ENCODE measurements at places on chromosomes 1 and 21. TPM values are rescaled to one million over a fixed set of nuclear protein-coding genes. Genes with fewer than 3 reads are reported as not detected.

Gene UBE2U
- not detected for total RNA-seq

Gene TNFSF4
- total RNA-seq = 1.4 TPM

DNA sequence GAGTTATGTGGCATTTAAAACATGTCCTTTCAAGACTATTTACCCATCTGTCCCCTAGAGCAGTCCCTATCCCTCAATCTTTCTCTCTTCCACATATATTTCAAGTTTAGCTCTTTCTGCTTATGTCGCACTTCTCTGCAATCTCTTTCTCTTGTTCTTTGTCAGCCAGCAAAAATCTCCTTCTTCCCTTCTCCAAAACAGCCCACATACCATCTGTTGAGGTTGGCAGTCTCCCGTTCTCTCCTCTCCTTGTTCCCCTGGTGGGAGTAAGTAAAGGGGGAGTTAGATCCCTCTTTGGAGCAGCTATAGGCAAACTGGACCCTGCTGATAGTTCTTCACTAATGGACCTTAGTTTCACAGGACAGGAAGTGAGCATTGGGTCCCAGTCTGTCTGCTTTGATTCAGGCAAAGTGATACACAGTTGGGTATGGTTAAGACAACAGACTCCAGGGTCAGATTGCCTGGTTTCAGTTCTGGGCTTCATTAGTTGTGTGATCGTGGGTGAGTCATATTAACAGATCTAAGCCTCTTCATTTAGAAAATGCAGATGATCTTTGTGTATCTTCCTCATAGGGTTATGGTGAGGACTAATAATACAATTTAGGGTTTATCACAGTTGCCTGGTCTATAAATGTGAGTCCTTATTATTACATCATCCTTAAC lies 19.7 kb downstream of the BRINP2 start:
- no peaks in the 10 kb centered on the region for H3K36me3 ChIP-seq
- no peak overlapping the region for H3K27ac ChIP-seq
- no peaks in the 10 kb centered on the region for H3K27me3 ChIP-seq
- no peak for DNase-seq
- no peaks in the 10 kb centered on the region for H3K4me1 ChIP-seq

Gene ACKR1
- 227 TPM for total RNA-seq

GRCh38 chr1:167694691-167695090 lies 27.1 kb upstream of the MPZL1 start:
- H3K27me3 ChIP-seq = no peaks in the 10 kb centered on the region
- H3K4me3 ChIP-seq = no peak overlapping the region
- no peak for DNase-seq
- no peak overlapping the region for H3K27ac ChIP-seq

- no peak for DNase-seq
- no peaks in the 10 kb centered on the region for H3K27me3 ChIP-seq
- no peak overlapping the region for H3K27ac ChIP-seq
- no peaks in the 10 kb centered on the region for H3K36me3 ChIP-seq
- H3K4me3 ChIP-seq = no peak overlapping the region
Observed at GRCh38 chr1:221174330-221174993, 295.2 kb downstream of the HLX start.

- H3K27ac ChIP-seq = no peak overlapping the region
- DNase-seq = no peak
- H3K36me3 ChIP-seq = no peaks in the 10 kb centered on the region
- no peaks in the 10 kb centered on the region for H3K27me3 ChIP-seq
- H3K4me3 ChIP-seq = no peak overlapping the region
Observed at GRCh38 chr1:54995835-54996234, 2.9 kb upstream of the BSND start.

- H3K36me3 ChIP-seq = peaks cover 94% of the 10 kb centered on the region
- no peaks in the 10 kb centered on the region for H3K4me1 ChIP-seq
- no peak overlapping the region for H3K4me3 ChIP-seq
- no peaks in the 10 kb centered on the region for H3K27me3 ChIP-seq
- no peak for DNase-seq
- H3K27ac ChIP-seq = no peak overlapping the region
Observed at GRCh38 chr1:45619149-45619921, 4.5 kb downstream of the CCDC17 start.

GRCh38 chr1:109615879-109616278 lies 3.5 kb downstream of the GNAT2 start:
- no peak overlapping the region for H3K4me3 ChIP-seq
- DNase-seq = no peak
- no peaks in the 10 kb centered on the region for H3K27me3 ChIP-seq
- peaks cover 31% of the 10 kb centered on the region for H3K4me1 ChIP-seq
- peak overlapping the region; percentile 68 for H3K27ac ChIP-seq
- no peaks in the 10 kb centered on the region for H3K36me3 ChIP-seq

DNA sequence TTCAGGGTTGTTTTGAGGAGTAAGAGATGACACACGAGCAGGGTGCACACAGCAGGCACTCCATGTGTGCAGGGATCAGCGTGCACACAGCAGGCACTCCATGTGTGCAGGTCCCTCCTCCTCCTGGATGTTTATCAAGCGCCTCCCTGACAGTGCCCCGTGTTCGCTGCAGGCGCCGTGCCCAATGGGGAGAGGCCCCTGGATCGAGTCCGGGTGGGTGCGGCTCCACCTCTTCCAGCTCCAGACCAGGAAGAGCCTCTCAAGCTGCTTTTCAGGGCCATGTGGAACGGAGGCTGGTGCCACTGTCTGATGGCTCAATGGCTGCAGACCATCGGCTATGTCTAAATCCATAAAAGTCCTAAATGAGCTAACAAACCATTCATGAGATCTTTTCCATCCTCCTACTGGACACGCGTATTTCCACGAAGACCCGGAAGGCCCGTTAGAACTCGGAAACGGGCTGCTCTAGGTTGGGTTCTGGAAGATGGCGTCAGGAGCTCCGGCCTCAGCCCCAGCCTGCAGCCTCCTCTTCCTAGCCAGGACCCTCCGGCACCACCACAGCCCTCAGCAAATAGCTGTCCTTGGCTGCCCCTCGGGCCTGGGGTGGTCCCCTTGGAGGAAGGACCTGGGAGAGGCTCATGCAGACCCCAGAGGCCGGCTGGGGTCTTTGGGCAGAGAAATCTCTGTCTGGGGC lies 36.0 kb downstream of the RRP1 start:
- H3K4me1 ChIP-seq = no peaks in the 10 kb centered on the region
- H3K27ac ChIP-seq = no peak overlapping the region
- no peak for DNase-seq

Gene IGSF5
- not detected for total RNA-seq

GRCh38 chr21:28310711-28311110 lies 682.0 kb downstream of the LTN1 start:
- H3K27me3 ChIP-seq = no peaks in the 10 kb centered on the region
- H3K4me1 ChIP-seq = no peaks in the 10 kb centered on the region
- no peak overlapping the region for H3K27ac ChIP-seq
- H3K4me3 ChIP-seq = no peak overlapping the region

Gene TINAGL1
- 192 TPM for total RNA-seq

Gene EPHB2
- total RNA-seq = 12.6 TPM

Gene BGLAP
- total RNA-seq = 5.2 TPM
